ENCODE measurements at places on chromosomes 1 and 21. TPM values are rescaled to one million over a fixed set of nuclear protein-coding genes. Genes with fewer than 3 reads are reported as not detected.

APCS gene
- total RNA-seq = not detected

SASS6 gene
- 1.8 TPM for total RNA-seq

TTC39A gene
- 1.5 TPM for total RNA-seq

RGS7 gene
- 1.3 TPM for total RNA-seq

CD34 gene
- 1.9 TPM for total RNA-seq

SLC25A34 gene
- total RNA-seq = 0.65 TPM

RGS16 gene
- 1.1 TPM for total RNA-seq

IRF6 gene
- 2.1 TPM for total RNA-seq

FMO4 gene
- total RNA-seq = 40.0 TPM

PDC gene
- not detected for total RNA-seq

GSTM1 gene
- total RNA-seq = 18.3 TPM

TRIM58 gene
- 1.9 TPM for total RNA-seq

CFAP107 gene
- total RNA-seq = not detected

All from hair follicle dermal papilla cell (primary cell).